ENCODE measurements at places on chromosomes 6 and 20. TPM values are rescaled to one million over a fixed set of nuclear protein-coding genes. Genes with fewer than 3 reads are reported as not detected.

CLPSL2 gene
- total RNA-seq: not detected

MEP1A gene
- total RNA-seq: not detected

TBXT gene
- total RNA-seq: not detected

NXT1 gene
- 20.1 TPM for total RNA-seq

BPIFB1 gene
- not detected for total RNA-seq

RIMS1 gene
- not detected for total RNA-seq

PKHD1 gene
- total RNA-seq: not detected

HLA-G gene
- not detected for total RNA-seq

ZDHHC14 gene
- total RNA-seq: 1.2 TPM

BLCAP gene
- 73.4 TPM for total RNA-seq

AGER gene
- total RNA-seq: 45.5 TPM

SNHG17 gene
- total RNA-seq: 102 TPM

SIRPB2 gene
- 29.0 TPM for total RNA-seq

- no peak overlapping the region for H3K4me3 ChIP-seq
- no peak overlapping the region for H3K27ac ChIP-seq
- no peaks in the 10 kb centered on the region for H3K36me3 ChIP-seq
- no peaks in the 10 kb centered on the region for H3K27me3 ChIP-seq
Observed at GRCh38 chr6:161270116-161270515, 3.7 kb downstream of the AGPAT4 start.

DNA sequence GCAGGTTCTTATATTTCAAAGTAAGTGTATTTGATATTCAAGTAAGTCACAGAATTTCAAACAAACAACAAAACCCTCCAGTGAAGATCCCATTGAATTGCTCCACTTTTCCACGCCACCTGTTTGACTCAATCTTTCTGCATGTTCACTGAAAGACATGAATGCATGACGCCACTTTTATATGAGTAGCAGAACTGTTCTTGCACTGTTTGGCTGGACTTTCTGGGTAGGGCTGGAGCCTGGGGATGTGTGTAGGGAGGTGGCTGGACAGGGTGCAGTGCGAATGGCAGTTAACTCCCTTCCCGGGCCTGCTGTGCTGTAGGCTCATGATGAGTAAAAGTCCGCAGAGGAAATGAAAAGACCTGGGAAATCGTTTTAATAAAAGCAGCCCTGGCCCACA, 39.7 kb downstream of the IL20RA start:
- H3K27me3 ChIP-seq: no peaks in the 10 kb centered on the region
- H3K36me3 ChIP-seq: no peaks in the 10 kb centered on the region
- no peaks in the 10 kb centered on the region for H3K4me1 ChIP-seq
- H3K4me3 ChIP-seq: no peak overlapping the region

DNA sequence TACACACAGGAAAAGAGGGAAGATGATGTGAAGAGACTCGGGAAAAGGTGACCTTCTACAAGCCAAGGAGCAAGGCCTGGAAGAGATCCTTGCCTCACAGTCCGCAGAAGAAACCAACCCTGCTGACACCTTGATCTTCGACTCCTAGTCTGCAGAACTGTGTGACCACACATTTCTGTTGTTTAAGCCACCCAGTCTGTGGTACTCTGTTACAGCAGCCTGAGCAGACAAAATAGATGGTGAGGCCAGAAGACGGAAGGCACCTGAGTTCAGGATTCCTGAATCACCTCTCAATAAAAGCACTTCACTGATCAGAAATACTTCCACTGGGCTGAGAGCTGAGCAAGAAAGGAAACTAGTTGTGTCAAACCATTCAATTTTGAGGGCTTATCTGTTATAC, 103.3 kb downstream of the BACH2 start:
- peaks cover 10% of the 10 kb centered on the region for H3K36me3 ChIP-seq
- no peaks in the 10 kb centered on the region for H3K4me1 ChIP-seq
- peak overlapping the region; percentile 63 for H3K27ac ChIP-seq
- DNase-seq: no peak
- no peak overlapping the region for H3K4me3 ChIP-seq

GRCh38 chr6:43985329-43985728, 141.9 kb downstream of the MRPL14 start:
- no peaks in the 10 kb centered on the region for H3K36me3 ChIP-seq
- H3K4me3 ChIP-seq: no peak overlapping the region
- H3K27ac ChIP-seq: no peak overlapping the region
- no peaks in the 10 kb centered on the region for H3K27me3 ChIP-seq
- H3K4me1 ChIP-seq: no peaks in the 10 kb centered on the region

GRCh38 chr20:51345601-51346101, 196.9 kb downstream of the NFATC2 start:
- H3K4me1 ChIP-seq: no peaks in the 10 kb centered on the region
- no peak overlapping the region for H3K4me3 ChIP-seq
- H3K27me3 ChIP-seq: no peaks in the 10 kb centered on the region
- no peak overlapping the region for H3K27ac ChIP-seq
- no peak for DNase-seq

GRCh38 chr6:13328875-13329183, 492 bp upstream of the TBC1D7 start:
- no peaks in the 10 kb centered on the region for H3K27me3 ChIP-seq
- H3K4me3 ChIP-seq: peak overlapping the region; percentile 99
- peaks cover 5% of the 10 kb centered on the region for H3K4me1 ChIP-seq
- DNase-seq: no peak
- peak overlapping the region; percentile 97 for H3K27ac ChIP-seq
- no peaks in the 10 kb centered on the region for H3K36me3 ChIP-seq

GRCh38 chr6:2171728-2172127, 73.7 kb downstream of the GMDS start:
- DNase-seq: no peak
- H3K4me1 ChIP-seq: no peaks in the 10 kb centered on the region
- H3K36me3 ChIP-seq: no peaks in the 10 kb centered on the region
- H3K4me3 ChIP-seq: no peak overlapping the region
- H3K27ac ChIP-seq: no peak overlapping the region

DNA sequence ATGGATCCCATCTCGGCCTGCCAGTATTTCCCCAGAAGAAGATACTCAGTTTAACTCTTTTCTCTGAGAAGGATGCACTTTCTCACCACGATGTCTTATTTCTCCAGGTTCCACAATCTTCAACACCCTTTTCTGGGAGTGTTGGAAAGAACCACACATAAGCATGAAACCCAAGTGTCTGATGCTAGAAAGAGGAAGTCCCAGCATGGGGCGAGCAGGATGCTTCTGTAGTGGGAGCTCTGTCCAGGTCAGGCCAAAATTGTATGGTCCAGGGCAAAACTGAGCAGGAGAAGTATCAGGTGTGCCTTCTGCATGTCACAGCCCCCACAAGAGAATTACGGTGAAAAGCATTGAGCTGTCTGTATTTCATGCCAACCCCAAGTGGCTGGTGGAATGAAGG, 11.0 kb downstream of the TREM1 start:
- no peaks in the 10 kb centered on the region for H3K27me3 ChIP-seq
- no peak overlapping the region for H3K27ac ChIP-seq
- no peak overlapping the region for H3K4me3 ChIP-seq
- peaks cover 9% of the 10 kb centered on the region for H3K4me1 ChIP-seq

GRCh38 chr20:36364506-36364905, 58.4 kb downstream of the DLGAP4 start:
- no peak overlapping the region for H3K27ac ChIP-seq
- no peaks in the 10 kb centered on the region for H3K27me3 ChIP-seq
- no peak for DNase-seq
- no peak overlapping the region for H3K4me3 ChIP-seq
- no peaks in the 10 kb centered on the region for H3K36me3 ChIP-seq

- H3K36me3 ChIP-seq: no peaks in the 10 kb centered on the region
- DNase-seq: no peak
- H3K27me3 ChIP-seq: no peaks in the 10 kb centered on the region
Observed at GRCh38 chr6:84119277-84119676, 85.7 kb downstream of the MRAP2 start.

- no peak for DNase-seq
- H3K36me3 ChIP-seq: no peaks in the 10 kb centered on the region
- H3K27ac ChIP-seq: no peak overlapping the region
Observed at GRCh38 chr6:135424385-135424784, 73.2 kb downstream of the AHI1 start.

- H3K4me3 ChIP-seq: no peak overlapping the region
- H3K36me3 ChIP-seq: no peaks in the 10 kb centered on the region
- no peaks in the 10 kb centered on the region for H3K27me3 ChIP-seq
- no peaks in the 10 kb centered on the region for H3K4me1 ChIP-seq
- DNase-seq: no peak
- no peak overlapping the region for H3K27ac ChIP-seq
Observed at GRCh38 chr20:56566621-56567020, 33.6 kb downstream of the FAM209B start.

GRCh38 chr6:136628996-136629395, 78.8 kb upstream of the MAP7 start:
- no peak overlapping the region for H3K27ac ChIP-seq
- DNase-seq: no peak
- H3K4me3 ChIP-seq: no peak overlapping the region
- no peaks in the 10 kb centered on the region for H3K36me3 ChIP-seq
- no peaks in the 10 kb centered on the region for H3K27me3 ChIP-seq

DNA sequence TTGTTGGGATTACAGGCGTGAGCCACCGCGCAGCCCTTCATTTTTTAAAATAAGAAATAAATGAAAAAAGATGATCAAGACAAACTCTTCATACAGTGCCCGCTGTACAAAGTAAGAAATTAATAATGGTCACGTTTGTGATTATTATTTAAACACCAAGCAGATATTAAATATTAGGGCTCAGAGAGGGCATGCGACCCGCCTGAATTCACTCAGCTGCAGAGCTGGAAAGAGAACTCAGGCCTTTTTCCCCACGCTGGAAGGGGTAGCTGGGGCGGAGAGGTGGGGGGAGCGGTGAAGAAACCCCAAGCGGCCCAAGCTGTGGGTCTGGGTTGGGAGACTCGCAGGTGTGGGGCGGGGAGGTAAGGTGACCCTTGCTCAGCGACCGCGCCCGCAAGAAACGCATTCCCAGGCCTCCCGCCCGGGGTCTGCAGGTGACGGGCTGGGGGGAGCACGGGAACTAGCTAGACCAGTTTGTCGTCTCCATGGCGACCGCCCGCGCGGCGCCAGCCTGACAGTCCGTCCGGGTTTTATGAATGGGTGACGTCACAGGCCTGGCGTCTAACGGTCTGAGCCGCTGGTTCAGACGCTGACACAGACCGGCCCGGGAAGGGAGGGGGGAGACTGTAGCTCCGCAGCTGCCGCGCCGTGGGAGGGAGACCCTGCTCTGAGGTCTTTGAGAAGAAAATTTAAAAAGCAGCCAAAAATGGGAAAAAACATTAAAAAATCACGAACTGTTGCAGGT, 1.1 kb upstream of the ID1 start:
- H3K4me1 ChIP-seq: peaks cover 5% of the 10 kb centered on the region
- H3K36me3 ChIP-seq: no peaks in the 10 kb centered on the region
- DNase-seq: peak; percentile 45

- H3K36me3 ChIP-seq: no peaks in the 10 kb centered on the region
- no peaks in the 10 kb centered on the region for H3K27me3 ChIP-seq
- H3K27ac ChIP-seq: no peak overlapping the region
- no peak for DNase-seq
- H3K4me3 ChIP-seq: no peak overlapping the region
Observed at GRCh38 chr6:120945905-120946594, 388.2 kb downstream of the TBC1D32 start.

GRCh38 chr20:16626849-16627248, 53.6 kb upstream of the KIF16B start:
- H3K27me3 ChIP-seq: no peaks in the 10 kb centered on the region
- H3K4me3 ChIP-seq: no peak overlapping the region
- DNase-seq: no peak

DNA sequence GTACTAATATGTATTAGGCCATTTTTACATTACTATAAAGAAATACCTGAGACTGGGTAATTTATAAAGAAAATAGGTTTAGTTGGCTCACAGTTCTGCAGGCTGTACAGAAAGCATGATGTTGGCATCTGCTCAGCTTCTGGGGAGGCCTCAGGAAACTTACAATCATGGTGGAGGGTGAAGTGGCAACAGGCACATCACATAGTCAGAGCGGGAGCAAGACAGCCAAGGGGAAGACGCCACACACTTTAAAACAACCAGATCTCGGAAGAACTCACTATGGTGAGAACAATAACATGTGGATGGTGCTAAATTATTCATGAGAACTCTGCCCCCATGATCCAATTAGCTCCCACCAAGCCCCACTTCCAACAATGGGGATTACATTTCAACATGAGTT, 41.3 kb upstream of the CEP162 start:
- no peak overlapping the region for H3K27ac ChIP-seq
- DNase-seq: no peak
- no peaks in the 10 kb centered on the region for H3K4me1 ChIP-seq
- H3K27me3 ChIP-seq: no peaks in the 10 kb centered on the region
- H3K36me3 ChIP-seq: no peaks in the 10 kb centered on the region
- no peak overlapping the region for H3K4me3 ChIP-seq

DNA sequence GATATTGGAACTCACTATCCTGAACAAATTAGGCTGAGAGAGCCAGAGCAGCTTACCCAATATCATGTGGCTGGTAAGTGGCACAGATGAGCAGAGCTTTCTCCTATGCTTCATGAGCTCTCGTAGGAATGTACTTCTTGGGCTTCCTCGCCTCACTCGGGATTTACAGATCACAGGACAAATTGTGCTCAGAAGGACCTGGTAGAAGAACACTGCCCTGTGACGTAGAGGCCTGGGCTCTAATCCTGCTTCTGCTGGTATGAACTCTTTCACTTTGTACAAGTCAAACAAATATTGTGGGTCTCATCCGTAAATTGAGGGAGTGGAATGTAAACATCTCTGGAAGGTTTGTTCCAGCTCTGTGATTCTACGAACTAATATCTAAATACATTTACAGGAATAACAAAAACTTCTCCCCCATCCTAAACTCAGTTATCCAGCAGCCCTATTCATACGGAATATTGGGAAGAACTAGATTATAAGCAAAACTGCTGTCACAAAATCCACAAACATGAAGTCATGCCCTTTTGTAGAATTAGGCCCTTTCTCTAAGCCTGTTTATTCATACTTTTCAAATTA, 187.6 kb downstream of the CLIC5 start:
- H3K27ac ChIP-seq: no peak overlapping the region
- no peak for DNase-seq
- peaks cover 5% of the 10 kb centered on the region for H3K4me1 ChIP-seq
- H3K36me3 ChIP-seq: no peaks in the 10 kb centered on the region

GRCh38 chr6:56268266-56268665, 20.9 kb upstream of the COL21A1 start:
- H3K27me3 ChIP-seq: no peaks in the 10 kb centered on the region
- H3K4me1 ChIP-seq: no peaks in the 10 kb centered on the region
- no peaks in the 10 kb centered on the region for H3K36me3 ChIP-seq
- DNase-seq: no peak
